Activated naive CD4-positive, alpha-beta T cell treated with anti-CD3 and anti-CD28 coated beads, Interleukin-2, amount 10 ng/mL, durations not matched to agents 7 days and 5 days (primary cell): ENCODE measurements at places on chromosomes 16 and 17.

- DNase-seq = no peak
These were observed 118.6 kb downstream of the TANGO6 start for GRCh38 chr16:68961778-68962402.

DNA sequence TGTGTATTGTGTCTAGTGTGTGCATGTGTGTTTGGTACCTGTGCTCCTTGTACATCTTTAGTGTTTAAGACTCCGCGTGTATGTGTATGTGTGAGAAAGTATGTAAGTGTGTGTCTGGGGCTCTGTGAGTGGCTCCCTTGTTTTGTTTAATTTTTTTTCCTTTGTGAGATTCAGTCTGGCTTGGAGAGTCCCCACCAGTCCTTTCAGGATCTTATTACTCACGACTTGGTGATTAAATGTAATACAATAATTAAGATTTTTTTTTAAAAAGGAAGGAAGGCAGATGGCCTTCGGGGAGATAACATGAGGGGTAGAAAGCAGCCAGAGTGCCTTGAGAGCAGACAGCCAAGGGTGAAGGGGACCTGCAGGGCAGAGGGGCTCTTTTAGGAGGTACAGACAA lies 33.9 kb downstream of the FZD2 start:
- no peak for DNase-seq

- DNase-seq = no peak
These were observed 9.7 kb upstream of the ALOX15B start for GRCh38 chr17:8029121-8029520.

- DNase-seq = no peak
These were observed 878 bp upstream of the RNF157 start for GRCh38 chr17:76241204-76241538.

DNA sequence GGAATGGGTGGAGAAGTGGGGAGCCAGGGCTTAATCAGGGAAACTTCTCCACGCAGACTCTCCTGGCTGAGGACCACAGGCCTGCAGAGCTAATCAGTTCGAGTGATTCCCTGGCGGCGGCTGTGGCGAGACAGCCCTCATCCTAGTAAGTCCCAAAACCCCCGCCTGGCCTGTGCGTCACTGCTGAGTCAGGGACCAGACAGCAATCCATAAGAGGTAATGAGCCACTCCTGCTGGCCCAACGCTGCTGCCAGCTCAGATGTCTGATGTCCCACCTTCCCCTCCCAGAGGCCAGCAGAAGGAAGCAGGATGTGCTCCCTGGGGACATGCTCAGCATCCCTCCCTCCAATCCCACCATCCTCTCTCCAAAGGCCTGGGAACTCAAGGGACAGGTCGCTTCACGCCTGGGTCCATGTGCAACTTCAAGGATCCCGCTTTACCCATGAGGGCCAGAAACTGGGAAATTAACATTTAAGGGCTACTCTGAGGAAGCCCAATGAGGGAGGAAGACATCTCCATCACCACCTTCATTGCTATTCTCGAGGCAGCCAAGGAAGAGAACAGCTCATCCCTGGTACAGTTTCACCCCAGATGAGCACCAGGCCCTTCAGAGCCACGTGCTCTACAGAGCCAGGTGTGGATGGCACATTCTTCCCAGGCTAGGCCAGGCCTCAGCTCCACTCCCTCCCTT lies 7.9 kb downstream of the ACLY start:
- DNase-seq = no peak

GRCh38 chr17:17781591-17782496 lies 54.9 kb downstream of the SREBF1 start:
- DNase-seq = peak; percentile 52

DNA sequence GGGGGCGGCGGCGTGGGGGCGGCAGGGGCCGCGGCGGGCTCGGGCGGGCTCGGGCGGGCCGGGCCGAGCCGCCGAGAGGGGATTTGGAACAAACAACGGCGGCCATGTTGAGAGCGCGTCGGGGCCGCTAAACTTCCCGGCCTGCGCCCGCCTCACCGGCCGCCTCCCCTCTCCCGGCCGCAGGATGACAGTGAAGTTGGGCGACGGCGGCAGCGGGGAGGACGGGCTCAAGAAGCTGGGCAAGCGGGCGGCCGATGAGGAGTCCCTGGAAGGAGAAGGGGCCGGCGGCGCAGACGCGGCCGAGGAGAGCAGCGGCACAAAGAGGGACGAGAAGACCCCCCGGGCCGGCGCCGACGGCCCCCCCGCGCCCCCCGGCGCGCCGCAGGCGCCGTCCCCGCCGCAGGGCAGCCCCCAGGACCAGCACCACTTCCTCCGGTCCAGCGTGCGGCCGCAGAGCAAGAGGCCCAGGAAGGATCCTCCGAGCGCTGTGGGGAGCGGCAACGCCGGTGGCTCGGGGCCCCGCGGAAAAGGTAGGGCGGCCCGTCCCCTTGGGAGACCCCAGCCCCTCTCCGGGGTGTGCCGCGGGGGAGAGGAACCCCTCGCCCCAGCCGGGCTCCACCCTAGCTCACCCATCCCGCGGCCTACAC lies 2.4 kb downstream of the CRAMP1 start:
- peak; percentile 56 for DNase-seq

- no peak for DNase-seq
These were observed 30.1 kb downstream of the GPRC5B start for GRCh38 chr16:19854543-19854876.

DNA sequence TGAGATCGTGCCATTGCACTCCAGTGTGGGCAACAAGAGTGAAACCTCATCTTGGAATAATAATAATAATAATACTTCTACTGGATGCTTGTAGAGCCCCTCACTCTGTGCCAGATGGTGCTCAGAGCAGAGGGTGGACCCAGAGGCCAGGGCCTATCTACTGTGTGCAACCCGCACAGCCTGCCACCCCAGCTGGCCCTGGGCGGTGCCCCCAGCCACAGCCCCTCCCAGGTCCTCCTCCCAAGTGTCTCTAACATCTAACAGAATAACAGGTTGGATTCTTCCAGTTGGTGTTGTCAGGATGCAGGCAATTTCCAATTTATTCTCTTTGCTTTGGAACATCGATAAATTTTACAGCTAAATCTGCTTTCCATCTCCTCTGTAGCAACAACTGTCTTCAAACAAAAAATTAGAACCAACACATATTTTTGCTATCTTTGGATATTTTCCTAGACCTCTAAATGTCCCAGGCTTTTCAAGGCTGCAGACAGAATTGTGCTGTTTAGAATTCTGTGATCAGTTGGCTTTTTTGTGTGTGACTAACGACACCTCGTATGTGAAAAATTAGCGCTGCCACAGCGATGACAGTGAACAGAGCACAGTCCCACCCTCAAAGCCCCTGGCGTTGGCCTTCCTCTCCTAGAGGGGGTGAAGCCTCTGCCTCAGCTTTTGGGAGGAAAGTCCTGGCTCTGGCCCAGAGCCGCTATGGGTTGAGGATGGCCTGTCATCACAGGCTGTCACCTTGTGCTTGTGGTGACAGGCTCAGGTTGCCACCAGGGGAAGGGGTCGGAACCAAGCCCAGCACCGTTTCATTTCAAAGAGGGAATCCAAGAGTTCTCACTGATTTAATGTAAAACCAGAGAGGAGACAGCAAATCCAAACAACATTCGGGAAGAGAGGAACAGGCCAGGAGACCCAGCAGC lies 7.6 kb upstream of the EVPL start:
- DNase-seq = no peak

DNA sequence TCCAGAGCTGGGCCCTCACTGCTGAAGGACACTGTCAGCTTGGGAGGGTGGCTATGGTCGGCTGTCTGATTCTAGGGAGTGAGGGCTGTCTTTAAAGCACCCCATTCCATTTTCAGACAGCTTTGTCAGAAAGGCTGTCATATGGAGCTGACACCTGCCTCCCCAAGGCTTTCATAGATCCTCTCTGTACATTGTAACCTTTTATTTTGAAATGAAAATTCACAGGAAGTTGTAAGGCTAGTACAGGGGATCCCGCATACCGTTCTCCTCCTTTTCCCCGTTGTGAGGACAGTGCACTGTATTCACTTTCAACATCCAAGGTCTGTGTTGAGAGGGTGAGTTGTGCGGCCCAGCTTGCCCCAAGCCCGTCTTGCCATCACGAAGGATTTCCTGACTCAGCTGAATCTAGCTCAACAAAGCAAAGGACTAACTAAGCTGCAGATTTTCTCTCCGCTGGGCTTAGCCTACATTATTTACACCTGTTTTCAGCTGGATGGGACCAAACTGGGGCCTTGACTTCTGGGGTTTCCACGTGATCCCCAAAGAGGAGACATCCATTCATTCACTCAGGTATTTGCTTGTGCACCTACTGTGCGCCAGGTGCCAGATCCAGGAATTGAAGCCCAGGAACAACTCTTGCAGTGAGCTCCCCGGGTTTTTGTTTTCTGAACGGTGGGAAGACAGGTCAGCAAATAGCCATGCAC lies 5.2 kb upstream of the TMEM235 start:
- no peak for DNase-seq

- DNase-seq = no peak
These were observed 34.1 kb downstream of the DUSP14 start for GRCh38 chr17:37523715-37524219.

DNA sequence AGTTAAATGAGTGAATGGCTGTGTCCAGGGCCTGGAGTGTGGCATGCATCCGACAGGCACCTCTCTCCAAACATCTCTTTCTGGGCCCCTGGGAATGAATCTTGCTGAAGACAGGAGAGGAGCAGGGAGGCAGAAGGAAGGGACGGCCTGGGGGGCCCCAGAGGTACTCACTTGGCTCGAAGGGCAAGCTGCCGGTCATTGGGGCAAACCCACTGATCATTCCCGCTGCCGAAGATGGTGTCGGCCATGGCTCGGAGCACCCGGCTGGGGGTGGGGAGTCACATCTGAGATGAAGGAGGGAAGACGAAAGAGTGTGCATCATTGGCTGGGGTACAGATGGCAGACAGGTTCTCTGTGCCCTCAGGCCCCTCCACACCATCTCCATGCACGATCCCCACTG lies 25.3 kb downstream of the RPH3AL start:
- DNase-seq = no peak

GRCh38 chr17:63282455-63282854 lies 163.7 kb downstream of the CYB561 start:
- DNase-seq = no peak

DNA sequence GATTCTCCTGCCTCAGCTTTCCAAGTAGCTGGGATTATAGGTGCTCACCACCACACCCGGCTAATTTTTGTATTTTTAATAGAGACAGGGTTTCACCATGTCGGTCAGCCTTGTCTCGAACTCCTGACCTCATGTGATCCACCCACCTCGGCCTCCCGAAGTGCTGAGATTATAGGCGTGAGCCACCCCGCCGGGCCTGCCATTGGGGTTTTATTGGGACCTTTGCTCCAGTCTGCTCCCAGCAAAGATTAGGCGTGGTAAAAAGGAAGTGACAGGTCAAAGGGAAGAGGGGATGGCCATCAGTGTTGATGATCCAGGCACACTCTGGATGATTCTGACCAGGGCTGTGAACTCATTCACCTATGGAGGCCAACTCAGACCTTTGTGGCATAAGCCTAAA lies 20.5 kb downstream of the MYLK3 start:
- no peak for DNase-seq

- no peak for DNase-seq
These were observed 397.4 kb downstream of the NPIPA8 start for GRCh38 chr16:17939122-17939536.

- DNase-seq = no peak
These were observed 45.3 kb downstream of the BRD7 start for GRCh38 chr16:50323335-50324011.

- no peak for DNase-seq
These were observed 61.3 kb downstream of the NKD1 start for GRCh38 chr16:50609471-50609870.
